ENCODE measurements at places on chromosomes 3 and 15. TPM values are rescaled to one million over a fixed set of nuclear protein-coding genes. Genes with fewer than 3 reads are reported as not detected.

Gene TM4SF18
- total RNA-seq, result 25.4 TPM

Gene ITIH1
- not detected for total RNA-seq

Gene TTLL13
- total RNA-seq, result not detected

Gene HRG
- total RNA-seq, result not detected

Gene PYGO1
- 5.4 TPM for total RNA-seq

Gene GOLGA8G
- total RNA-seq, result 0.12 TPM
